Naive thymus-derived CD4-positive, alpha-beta T cell (primary cell): ENCODE measurements at places on chromosomes 7 and 10. TPM values are rescaled to one million over a fixed set of nuclear protein-coding genes. Genes with fewer than 3 reads are reported as not detected.

DNA sequence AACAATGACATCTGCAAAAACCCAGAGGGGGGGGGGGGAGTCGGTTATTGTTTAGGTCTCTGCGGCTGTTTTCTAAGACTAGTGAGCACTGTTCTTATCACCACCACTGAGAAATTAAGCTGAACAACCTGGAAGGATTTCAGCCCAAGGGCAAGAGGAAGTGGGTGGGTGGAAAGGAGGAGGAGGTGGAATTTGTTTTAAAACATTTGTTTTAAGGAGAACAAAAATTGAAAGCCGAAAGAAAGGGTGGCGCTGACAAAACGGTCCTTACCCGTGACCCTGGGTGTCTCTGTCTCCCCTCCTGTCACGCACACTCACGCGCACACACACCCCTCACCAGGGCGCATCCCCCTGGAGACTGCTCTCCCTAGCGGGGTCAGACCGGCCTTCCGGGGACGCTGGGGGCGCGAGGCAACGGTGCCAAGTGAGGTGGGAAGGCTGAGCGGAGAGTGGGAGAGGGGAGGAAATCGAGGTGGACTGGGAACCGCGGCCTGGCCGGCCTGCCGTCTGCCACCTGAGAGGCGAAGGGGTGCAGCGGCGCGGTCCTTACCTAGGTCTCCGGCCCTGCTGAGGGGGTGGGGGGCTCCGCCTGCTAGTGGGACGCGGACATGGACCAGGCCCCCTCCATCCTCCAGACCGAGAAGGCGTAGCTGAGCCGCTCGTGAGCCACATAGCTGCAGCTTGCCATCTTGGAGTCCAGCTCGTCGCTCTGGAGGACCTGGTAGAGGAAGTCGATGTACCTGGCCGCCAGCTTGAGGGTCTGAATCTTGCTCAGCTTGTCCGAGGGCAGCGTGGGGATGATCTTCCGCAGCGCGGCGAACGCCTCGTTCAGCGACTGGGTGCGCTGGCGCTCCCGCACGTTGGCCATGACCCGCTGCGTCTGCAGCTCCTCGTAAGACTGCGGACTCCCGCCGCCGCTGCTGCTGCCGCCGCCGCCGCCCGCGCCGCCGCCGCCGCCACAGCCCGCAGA, 1.0 kb downstream of the TWIST1 start:
- no peak for DNase-seq

Gene MSS51
- total RNA-seq = 3.7 TPM

DNA sequence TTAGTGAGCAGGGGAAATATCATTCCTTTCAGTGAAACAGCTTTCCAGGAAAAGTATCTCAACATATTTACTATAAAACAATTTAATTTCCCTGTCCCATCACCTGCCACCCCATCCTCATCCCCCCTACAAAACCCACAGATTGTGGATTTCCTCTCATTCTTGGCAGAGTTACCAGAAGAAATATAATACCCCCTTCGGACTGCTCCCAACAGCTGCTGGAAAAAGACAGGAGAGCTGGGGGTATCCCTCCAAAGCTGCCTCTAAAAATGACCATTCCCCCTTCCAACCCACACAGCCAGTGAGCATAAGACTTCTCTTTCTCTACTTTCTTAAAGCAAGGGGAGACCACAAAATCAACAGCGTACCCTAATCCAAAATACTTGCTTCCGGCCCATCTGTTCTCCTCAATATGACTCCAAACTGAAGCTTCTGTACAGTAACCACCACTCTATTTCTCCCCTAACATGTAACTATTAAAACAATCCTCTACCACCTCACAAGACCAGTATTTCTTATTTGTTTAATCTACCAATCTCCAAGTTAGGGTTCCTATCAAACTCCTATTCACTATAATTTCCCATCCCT, 7.8 kb downstream of the FBXW4 start:
- no peak for DNase-seq

- no peak for DNase-seq
Measured at GRCh38 chr7:155423337-155424285, 34.3 kb upstream of the EN2 start.

DNA sequence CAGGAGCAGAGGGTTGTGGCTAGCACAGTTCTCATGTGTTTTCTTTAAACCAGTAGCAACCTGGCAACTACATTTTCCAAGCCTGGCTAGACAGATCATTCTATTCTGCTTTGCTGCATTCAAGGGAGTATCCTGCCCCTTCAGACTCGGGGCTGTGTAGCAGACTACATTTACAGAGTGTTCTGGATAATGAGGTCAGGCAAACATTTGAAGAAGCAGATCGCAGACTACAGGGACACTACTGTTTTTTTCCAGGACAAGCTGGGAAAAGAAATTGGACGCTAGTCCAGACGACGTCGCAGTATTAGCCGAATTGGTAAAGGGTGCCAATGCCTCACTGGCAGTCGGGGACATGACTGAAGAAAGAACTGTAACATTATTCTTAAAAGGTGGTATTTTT, 61.0 kb upstream of the PAPSS2 start:
- no peak for DNase-seq

Gene MCM10
- 0.08 TPM for total RNA-seq

Gene PRSS1
- not detected for total RNA-seq

Gene PAPSS2
- 0.81 TPM for total RNA-seq

DNA sequence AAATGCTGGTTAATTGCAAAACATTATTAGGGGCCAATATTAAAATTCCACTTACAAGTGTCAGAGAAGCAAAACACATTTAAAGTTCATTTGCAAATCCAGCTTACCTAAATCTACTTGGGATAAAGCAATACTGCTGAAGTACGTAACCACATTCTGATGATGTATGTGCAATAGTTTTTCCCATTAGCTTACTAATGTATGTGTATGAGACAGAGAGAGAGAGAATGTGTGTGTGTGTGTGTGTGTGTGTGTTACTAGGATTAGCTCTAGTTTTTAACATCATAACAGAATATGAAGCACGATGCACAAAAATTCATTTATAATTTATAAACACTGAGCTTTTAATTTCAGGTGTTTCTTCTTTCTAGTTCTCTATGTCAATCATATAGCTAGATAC, 1074.2 kb upstream of the C7orf33 start:
- DNase-seq = no peak

- DNase-seq = no peak
Measured at GRCh38 chr10:81903472-81903871, 28.5 kb downstream of the NRG3 start.

GRCh38 chr7:15937571-15937970, 251.1 kb upstream of the MEOX2 start:
- no peak for DNase-seq

GRCh38 chr7:134403062-134403461, 55.8 kb downstream of the AKR1B1 start:
- no peak for DNase-seq

Gene IKZF5
- 44.0 TPM for total RNA-seq

- DNase-seq = no peak
Measured at GRCh38 chr7:38880454-38880853, 28.5 kb downstream of the VPS41 start.

GRCh38 chr7:21526007-21526406, 16.8 kb upstream of the DNAH11 start:
- DNase-seq = no peak

DNA sequence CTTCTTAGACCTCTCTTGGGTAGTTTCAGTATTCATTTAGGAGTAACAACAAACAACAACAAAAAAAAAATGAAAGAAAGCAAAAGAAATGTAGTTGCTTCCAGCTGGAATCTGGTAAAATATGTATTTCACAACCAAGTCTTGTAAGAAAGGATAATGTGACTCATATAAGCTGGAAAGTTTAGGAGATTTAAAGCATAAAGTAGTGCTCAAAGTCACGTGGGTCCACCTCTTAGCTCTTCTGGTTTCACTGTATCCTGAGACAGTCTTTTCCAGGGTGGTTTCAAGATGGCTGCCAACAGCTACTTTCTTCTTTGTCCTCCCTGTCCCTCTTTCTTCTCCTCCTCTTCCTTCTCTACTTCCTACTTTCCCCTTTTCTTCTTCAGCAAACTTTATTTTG, 69.5 kb upstream of the CDK13 start:
- no peak for DNase-seq

- DNase-seq = no peak
Measured at GRCh38 chr10:811379-812175, 119.9 kb downstream of the LARP4B start.

GRCh38 chr7:40177071-40177470, 42.3 kb downstream of the SUGCT start:
- DNase-seq = no peak

- no peak for DNase-seq
Measured at GRCh38 chr7:103598326-103598905, 152.4 kb upstream of the SLC26A5 start.

- no peak for DNase-seq
Measured at GRCh38 chr7:18499407-18500177, 4.0 kb downstream of the HDAC9 start.
